Activated CD8-positive, alpha-beta memory T cell treated with anti-CD3 and anti-CD28 coated beads for 24 hours (primary cell): ENCODE measurements at places on chromosomes 3 and 15.
A peak's percentile ranks its signal among the peaks of the same experiment; 100 is the strongest.

DNA sequence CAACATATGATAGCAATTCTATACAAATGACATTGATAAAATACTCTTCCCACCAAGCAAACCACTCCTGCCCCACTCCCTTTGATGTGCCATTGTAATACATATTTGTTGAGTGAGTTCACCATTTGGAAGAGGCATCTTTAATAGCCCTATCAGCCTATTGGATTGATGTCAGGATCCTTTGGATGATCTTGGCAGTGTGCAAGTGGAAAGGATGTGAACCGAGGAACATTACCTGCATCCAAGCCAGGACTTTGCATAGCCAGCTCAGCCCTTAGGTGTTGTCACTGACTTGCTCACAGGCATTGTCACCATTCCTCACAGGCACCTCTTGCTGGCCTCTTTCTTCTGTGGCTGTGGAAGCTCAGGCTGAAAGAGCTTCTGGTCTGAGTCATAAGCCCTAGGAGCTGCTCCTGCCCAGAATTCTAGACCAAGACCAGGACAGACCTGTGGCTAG, 16.5 kb upstream of the TIMP4 start:
- no peak for DNase-seq

- no peak for DNase-seq
Measured at GRCh38 chr3:97579365-97579764, 185.2 kb upstream of the ARL6 start.

GRCh38 chr3:150110097-150110496, 139.4 kb upstream of the PFN2 start:
- DNase-seq = no peak

DNA sequence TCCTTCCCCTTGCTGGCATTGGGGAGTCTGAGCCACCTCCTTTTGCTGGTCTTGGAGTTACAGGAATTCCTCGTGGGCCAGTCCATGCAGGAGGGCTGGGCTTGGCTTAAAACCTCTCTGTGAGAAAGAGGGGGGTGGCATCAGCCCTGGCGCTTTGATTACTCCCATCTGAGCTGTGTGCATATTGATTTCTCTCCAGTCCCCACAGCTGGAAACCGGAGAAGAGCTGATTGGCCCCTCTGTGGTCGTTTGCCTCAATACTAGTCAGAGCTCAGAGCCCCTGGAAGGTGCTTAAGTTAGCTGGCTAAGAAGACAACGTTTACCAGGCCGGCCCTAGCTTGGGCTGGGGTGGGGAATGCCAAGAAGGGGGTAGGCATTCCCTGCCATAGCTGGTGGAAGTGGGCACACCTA, 4.0 kb upstream of the RASGRF1 start:
- peak; percentile 32 for DNase-seq

- DNase-seq = no peak
Measured at GRCh38 chr3:149333176-149333859, at the start of gene TM4SF18. TSS of gene TM4SF18 (minus strand) at chr3:149333636. CDS start at chr3:149333382, 254 bp downstream.

DNA sequence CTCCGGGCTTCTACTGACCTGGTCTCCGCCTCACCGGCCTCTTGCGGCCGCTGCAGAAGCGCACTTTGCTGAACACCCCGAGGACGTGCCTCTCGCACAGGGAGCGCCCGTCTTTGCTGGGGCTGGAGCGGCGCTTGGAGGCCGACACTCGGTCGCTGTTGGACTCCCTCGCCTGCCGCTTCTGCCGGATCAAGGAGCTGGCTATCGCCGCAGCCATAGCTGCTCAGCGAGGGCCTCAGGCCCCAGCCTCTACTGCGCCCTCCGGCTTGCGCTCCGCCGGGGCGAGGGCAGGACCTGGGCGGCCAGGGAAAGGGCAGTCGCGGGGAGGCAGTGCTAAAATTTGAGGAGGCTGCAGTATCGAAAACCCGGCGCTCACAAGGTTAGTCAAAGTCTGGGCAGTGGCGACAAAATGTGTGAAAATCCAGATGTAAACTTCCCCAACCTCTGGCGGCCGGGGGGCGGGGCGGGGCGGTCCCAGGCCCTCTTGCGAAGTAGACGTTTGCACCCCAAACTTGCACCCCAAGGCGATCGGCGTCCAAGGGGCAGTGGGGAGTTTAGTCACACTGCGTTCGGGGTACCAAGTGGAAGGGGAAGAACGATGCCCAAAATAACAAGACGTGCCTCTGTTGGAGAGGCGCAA, 319.2 kb downstream of the FGF12 start:
- DNase-seq = no peak

DNA sequence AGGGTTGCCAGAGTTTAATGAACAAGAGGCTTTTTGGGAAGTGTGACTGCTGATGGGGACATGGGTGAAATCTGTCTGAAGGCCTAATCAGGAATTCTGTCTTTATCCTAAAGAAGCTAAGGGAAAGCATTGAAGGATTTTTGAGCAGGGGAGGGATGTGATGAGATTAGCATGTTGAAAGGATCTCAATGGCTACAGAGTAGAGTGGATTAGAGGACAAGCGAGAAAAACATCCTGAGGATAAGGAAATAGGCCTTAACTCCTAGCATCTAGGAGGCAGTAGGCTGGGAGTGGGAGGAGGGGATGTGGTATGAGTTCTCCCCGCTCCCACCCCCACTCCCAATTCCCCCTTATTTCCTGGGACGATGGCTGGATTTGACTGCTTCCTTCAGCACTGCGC, 35.1 kb upstream of the SNTN start:
- DNase-seq = no peak

DNA sequence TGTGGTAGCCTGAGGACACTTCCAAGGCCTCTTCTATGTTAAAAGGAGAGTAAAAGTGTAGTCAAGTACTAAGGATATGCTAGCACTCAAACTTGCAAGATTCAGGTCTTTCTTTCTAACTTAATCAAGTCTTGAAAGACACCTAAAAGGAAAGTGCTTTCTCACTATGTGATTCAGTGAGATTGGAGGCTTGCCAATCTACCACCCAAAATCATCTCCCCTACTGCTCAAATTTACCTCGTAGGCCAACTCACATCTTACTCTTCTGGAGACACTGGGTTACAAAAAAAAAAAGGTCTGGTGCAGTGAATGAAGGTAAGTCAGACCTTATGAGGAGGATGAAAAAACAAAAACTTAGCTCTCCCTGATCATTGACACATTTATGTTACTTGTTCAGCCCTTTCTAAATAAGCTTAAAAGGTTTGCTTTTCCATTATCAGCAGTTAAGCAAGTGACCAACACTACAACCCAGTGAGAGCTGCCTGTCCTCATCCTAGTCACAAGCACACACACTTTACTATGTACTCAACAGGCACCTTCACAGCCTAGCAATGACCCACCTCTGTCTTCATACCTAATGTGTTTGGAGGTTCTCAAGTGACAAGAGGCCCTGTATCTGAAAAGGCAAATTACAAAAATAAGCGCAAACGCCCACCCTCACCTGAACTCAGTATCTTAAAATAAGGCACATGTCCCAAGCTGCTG, 19.6 kb downstream of the SUMF1 start:
- DNase-seq = no peak

DNA sequence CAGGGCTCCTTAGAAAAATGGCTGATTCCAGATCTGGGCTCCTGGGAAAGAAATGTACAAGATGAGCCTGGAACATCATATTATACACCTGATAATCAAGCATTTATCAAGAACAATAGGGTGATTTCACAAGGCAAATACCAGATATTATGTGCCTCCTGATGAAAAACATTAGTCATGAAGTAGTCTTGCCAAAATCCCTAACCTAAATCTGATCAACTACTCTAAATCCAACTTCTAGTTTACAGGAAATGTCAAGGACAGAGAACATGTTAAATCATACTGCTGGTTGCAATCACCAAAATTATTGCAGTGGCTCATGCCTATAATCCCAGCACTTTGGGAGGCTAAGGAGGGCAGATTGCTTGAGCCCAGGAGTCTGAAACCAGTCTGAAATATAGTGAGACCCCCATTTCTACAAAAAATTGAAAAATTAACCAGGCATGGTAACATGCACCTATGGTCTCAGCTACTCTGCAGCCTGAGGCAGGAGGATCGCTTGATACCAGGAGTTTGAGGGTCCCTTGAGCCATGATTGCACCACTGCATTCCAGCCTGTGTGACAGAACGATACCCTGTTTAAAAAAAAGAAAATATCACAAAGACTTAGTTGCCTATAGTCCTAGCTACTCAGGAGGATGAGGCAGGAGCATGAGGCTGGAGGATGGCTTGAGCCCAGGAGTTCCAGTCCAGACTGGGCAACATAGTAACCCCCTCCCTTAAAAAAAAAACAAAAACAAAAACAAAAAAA, 34.9 kb upstream of the ATP13A3 start:
- DNase-seq = no peak

- no peak for DNase-seq
Measured at GRCh38 chr15:100221471-100222348, 120.1 kb downstream of the ADAMTS17 start.

DNA sequence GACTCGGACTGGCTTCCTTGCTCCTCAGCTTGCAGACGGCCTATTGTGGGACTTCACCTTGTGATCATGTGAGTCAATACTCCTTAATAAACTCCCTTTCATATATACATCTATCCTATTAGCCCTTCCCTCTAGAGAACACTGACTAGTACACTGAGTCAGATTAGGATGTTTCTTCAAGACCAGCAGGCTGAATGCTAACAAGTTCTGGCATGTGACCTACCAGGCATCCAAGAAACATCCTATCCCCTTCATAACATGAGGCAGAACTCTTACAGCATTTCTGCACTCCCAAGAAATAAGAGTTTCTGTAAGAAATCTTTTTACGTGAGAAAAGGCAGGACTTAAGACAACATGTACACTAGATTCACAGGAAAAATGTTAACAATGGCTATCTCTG, 9.3 kb downstream of the CFAP92 start:
- DNase-seq = no peak

DNA sequence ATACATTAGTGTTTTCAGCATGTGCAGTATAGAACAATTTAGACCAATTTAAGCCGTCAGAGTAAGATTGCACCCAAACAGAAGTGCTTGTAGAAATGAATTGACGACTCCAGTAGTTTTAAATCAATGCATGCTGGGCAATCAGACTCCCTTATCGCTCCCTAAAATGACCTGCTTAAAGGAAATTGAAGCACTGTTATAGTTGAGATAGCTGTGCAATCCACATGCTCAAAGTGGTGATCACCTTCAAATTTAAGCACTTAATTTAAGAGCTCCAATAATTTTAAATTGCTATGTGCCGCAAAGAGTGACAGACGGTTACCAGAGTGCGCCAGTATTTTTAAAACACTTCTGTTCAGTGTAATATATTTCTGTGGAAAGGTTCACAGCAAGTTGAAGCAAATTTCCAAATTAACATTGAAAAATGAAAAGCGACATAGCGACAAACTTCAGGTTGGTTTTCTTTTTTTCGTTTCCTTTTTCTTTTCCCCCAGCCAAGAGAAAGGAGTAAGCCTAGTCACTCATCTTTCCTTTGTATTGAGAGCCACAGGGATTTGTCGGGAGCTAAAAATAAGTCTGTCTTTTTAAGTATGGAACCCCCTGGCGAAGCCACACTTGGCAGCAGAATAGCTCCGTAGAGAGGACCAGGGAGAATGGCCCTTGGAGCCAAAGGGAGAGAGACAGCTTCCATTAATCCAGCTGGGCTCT, 436.4 kb upstream of the RBMS3 start:
- DNase-seq = no peak

DNA sequence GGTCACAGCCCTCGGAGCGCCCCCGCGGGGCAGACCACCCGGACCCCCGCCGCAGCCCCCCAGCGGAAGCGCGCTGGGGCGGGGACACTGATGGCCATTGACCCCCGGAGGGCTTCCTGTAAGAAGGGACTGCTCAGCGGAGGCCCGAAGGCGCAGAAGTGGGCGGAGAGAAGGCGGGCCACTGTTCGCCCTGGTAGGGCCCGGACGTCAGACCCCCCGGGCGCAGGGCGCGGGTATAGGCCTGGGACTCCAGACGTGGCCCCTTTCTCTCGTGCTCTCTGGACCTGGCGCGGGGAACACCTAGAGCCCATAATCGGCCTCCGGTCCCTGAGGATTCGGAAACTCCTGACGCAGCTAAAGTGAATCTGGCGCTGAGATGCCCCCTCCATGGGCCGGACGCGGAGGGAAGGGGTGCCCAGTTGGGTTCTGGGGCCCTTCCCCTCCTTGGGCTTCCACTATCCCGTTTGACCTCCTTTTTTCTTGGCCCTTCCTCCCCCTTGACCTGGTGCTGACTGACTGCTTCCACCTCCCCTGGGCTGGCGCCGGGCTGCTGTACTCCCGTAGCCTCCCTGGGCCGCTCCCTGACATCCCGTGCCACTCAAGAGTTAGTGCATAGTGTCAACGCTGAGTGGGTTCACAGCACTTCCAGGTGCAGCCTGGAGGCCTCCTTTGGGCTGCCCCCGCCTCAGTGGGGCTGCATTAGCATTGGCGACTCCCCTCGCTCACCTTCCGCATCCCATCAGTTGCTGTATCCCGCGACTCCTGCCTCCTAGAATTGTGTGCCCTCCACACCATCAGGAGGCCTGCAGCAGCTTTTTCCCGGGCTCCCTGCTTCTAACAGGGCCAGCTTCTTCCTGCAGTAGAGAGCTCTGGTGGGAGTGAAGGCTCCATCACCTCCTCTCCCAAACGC, 694 bp downstream of the ABTB1 start:
- DNase-seq = no peak

DNA sequence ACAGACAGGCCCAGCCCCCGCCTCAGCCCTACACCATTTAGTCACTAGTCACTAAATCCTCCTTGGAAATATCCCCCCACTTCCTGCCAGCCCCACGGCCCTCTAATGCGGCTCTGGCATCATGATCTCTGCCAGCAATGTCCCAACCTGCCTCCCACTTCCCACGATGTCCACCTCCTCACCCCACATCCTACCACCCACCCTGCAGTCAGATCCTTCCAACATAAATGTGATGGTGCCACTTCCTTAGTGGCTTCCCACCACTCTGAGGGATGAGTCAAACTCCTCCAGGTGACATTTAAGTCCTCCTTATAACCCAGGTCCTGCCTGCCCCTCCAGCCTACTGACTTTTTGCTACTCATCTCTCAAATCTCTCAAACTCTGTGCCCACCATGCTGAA, 167.5 kb downstream of the SHQ1 start:
- DNase-seq = no peak

DNA sequence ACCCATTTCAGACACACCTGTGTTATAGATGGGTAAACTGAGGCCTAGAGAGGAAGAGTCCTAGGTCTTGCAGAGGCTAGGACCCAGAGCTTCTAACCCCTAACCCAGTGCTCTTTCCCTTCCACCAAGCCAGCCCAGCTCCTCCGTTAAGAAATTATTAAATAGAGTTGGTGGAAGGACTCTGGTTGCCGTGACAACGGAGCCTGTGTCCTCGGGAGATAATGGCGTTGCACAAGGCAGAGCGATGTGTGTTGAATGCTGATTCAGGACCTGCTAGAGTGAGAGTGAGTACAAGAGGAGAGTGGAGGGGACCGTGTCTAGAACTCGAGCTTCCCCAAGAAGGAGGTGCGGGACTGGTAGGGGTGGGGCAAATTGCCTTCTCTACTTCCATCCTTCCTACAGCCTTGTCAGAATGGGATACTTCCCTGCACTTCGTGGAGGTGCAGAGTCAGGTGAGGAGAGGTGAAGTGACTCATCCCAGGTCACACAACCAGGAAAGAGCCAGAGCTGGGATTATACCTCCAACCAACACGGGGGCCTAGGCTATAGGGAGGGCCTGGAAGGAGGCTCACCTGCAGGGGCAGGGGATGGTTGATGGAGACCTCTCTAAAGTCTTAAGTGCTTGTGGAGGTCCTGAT, 8.6 kb downstream of the SLC6A1 start:
- no peak for DNase-seq

- no peak for DNase-seq
Measured at GRCh38 chr3:135243616-135244015, 448.6 kb downstream of the EPHB1 start.
